ENCODE measurements at places on chromosomes 3 and 15.

DNA sequence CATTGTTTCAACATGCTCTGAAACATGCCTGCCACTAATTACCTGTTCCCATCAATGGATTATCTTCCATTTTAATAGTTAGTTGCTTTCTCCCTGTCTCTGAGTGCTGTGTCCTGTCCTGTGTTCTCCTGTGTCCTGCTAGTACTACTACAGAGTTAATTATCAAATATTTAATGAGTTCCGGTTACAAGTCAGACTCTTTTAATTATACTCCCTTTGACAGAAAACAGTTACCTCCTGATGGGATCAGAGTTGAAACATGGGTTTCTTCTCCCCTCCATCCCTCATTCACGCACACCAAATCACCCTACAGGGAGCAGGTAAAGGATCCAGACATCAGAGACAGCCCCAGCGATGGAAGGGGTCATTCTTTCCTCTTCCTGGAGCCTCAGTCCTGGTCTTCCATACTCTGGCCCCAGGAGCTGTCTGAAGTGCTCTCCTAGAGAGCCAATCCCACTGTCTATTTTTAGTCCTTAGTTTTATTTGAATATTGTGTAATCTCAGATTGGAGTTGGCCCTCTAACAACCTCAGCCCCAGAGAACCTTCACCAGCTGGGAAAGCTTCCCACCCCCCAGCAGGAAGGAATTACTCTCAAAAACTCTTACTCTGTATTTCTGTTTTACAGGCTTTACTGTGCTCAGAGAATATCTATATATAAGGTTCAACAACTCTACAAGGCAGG is 137.0 kb upstream of the C2CD4B start:
- DNase-seq: no peak

DNA sequence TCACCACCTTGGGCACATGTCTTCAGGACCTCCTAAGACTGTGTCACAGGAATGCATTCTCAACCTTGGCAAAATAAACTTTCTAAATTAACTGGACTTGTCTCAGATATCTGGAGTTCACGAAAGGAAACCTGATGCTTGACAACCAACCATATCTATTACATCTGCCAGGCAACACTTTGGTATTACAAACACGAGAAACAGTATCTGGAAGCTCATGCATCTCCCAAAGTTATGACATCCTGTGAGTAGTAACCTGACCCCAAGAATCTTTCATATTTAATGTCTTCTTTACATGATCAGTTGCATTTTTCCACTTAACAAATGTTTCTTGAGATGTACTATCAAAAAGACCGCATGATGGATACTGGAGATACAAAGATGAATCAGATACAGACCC is 465.3 kb upstream of the AGTR1 start:
- no peak for DNase-seq

DNA sequence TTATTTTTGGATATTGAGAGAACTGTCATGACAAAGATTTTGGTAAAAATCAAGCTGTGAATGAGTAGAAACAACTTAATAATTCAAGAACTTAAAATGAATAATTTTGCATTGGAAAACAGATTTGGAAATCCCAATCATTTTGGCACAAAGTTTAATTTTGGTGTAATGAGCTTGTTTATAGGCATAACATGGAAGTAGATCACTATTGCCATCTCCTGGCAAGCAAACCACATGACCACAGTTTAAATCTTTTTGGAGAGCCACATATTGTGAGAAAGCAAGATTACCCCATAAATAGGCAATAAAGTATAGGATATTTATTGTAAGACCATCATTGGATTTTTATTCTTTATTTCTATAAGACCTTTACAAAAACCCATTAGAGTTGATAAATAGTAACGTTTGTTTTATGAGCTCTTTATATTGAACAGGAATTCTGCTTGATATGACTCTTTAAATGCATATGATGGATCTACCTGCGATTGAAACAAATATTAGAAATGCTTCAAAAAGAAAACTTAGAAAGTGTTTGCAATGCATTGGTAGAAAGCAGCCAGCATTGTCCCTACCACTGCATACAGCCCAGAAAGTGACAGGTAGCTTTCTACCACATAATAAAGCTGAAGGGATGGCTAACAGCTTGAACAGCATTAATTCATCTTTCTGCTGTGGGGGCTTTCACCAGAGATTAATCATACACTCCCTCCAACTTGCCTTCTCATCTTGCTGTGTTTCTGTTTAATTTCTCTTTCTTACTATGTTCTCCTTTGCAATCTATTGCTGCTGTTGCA is 766.8 kb downstream of the TBL1XR1 start:
- peak; percentile 21 for DNase-seq

- peak; percentile 86 for DNase-seq
These were observed 3.8 kb upstream of the KIF23 start for GRCh38 chr15:69410248-69410874.

DNA sequence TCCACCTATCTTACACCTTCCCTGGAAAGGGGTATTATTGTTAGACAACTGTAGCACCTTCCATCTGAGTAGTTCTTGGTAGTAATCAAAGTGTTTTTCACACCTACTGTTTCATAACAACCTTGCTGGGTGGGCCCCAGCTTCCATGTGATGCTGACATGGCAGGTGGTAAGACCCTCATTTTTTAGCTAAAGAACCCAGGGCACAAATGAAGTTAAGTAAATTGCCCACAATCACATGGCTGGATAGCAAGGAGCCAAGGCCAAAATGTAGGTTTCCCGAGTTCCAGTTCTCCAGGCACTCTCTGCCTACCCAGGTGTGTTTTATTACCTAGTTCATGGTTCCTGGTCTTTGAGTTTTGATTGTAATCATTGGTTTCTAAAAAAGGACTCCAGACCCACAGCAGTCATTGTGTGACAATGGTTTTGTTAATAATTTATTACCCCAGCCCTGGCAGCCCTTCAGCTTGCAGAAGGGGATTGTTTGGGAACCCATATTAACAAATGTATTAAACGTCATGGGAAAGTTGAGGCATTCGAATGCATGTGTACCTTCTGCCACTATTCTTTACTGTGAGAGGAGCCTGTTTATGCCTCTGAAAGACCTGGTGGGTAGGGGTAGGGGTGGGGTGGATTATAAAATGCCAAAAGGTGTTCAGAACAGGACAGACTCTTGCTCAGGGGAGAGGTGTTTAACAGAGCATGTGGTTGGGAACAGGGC is 222.2 kb upstream of the BHLHE40 start:
- no peak for DNase-seq

DNA sequence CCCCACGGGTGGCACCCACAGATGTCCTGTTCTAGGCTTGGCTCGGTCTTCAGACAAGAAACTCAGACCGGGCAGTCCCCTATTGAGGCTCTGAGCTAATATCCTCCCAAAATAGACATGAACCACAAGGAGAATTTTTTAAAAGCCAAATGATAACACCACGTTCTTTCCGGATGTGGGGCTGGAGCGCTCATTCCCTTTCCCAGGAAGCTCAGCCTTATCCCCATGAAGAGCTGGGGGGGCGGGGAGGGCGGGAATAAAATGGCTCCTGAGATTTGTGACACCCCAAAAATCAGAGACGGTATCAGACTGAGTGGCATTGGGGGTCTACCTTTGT is 1.1 kb downstream of the SLC6A1 start:
- DNase-seq: no peak
